NCI-H1930 (cell line): ENCODE measurements at places on chromosomes 13 and 19.
A peak's percentile ranks its signal among the peaks of the same experiment; 100 is the strongest.

GRCh38 chr19:47032171-47032811 is 12.7 kb downstream of the NPAS1 start:
- peak; percentile 52 for DNase-seq

GRCh38 chr19:7595466-7596133 is at the start of gene CAMSAP3:
Gene CAMSAP3 (plus strand): TSS chr19:7595863. CDS start chr19:7596003, 140 bp downstream.
- DNase-seq: peak; percentile 63

- DNase-seq: no peak
These were observed 228.3 kb downstream of the KLF5 start for GRCh38 chr13:73286942-73287620.

- no peak for DNase-seq
These were observed 2.0 kb upstream of the ZDHHC20 start for GRCh38 chr13:21461131-21461530.

DNA sequence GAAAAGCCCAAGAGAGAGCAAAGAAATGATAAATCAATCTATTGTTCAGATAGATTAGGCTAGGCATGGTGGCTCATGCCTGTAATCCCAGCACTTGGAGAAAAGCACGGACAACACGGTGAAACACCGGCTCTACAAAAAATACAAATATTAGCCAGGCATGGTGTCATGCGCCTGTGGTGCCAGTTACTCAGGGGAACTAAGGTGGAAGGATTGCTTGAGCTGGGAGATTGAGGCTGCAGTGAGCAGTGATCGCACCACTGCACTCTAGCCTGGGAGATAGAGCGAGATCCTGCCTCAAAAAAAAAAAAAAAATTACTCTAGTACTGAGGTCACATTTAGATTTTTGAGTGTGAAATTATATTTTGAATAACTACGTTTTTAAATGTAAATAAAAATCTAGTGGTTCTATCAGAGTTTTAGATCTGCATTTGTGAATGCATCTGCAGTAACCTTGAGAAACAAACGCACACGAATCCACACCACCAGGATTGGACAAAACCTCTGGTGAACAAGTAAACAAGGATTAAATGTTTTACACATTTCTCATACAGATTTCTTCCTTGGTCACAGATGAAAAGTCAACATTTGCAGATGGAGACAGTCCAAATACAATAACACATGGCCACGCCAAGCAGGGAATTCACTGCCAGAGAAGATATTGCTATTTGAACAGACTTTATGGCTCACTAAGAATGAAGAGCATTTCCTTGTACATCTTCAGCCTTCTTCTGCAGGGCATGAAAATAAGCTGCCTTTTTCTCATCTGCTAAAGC is 917.6 kb downstream of the PCDH9 start:
- no peak for DNase-seq

GRCh38 chr19:28258829-28259228 is 954.1 kb downstream of the UQCRFS1 start:
- no peak for DNase-seq

- no peak for DNase-seq
These were observed 16.2 kb downstream of the TMTC4 start for GRCh38 chr13:100658363-100658762.

DNA sequence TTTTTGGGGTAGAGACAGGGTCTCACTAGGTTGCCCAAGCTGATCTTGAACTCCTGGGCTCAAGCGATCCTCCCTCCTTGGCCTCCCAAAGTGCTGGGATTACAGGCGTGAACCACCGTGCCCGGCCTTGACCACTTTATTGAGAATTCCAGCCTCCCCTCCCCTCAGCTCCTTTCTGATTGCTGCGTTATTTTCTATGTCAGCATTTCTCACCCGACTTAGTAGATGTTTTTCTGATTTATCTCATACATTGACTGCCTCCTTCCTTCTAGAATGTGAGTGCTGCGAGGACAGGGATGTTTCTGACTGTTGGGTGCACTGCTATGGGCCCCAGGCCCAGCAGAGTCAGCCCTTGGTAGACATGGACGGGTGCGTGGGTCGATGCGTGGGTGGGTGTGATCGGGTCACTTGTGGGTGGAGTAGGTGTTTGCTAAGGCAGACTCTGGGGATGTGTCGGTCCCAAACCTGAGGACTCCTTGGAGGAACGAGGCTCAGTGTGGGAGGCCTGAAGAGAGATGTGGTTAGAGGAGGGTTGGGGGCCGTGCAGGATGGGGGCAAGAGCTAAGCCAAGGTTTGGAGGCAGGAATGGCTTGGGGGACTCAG is 34.2 kb upstream of the NCCRP1 start:
- DNase-seq: no peak

DNA sequence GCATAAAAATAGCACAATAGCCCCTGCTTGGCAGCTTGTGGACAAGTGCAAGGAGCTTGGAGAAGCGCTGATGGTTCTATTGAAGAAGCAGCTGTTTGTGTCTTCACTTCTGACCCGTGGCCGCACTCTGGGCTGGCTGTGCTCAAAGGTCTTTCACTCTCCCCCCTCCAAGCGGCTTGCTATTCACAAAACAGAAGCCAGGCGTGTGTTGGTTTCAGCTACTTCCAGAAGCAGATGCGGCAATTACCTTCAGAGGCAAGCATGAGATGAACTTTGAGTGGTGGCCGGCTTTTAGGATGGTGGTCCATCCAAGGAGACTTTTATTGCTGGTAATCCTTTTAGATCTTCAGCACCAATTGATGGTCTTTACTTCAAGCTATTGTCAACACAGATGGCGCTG is 188.5 kb upstream of the ARGLU1 start:
- no peak for DNase-seq

- no peak for DNase-seq
These were observed 8.5 kb downstream of the ZNF430 start for GRCh38 chr19:21028969-21029268.

DNA sequence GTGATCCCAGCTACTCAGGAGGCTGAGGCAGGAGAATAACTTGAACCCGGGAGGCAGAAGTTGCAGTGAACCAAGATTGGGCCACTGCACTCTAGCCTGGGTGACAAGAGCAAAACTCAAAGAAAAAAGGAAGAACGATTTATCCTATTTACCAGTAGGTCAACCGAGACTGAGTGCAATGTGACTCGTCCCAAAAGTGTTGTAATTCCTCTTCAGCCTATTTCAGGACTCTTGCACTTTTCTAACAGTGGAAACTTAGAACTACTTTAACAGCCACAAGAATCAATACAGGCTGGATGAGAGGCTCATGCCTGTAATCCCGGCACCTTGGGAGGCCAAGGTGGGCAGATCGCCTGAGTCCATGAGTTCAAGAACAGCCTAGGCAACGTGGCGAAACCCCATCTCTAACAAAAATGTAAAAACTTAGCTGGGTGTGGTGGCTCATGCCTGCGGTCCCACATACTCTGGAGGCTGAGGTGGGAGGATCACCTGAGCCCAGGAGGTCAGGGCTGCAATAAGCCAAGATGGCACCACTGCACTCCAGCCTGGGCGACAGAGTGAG is 4.3 kb upstream of the NR1H2 start:
- no peak for DNase-seq

GRCh38 chr13:84263354-84264069 is 381.2 kb upstream of the SLITRK1 start:
- DNase-seq: no peak

DNA sequence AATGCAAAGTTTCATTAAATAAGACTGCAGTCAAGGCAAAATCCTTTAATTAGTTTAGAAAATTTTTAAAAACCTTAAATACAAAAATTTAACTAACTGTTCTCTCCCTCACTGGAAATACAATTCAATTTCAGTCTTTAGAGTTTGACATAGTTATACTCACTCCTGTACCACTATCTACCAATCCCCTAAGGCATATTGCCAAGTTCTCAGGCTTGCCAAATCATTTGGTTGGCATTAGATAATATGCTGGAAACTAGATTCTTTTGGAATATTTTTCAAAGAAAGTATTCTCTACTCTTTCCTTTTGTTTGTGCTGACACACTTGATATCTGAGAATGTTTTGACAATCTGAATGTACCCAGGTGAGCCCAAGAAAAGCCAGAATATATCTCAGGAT is 77.2 kb downstream of the TSC22D1 start:
- no peak for DNase-seq

DNA sequence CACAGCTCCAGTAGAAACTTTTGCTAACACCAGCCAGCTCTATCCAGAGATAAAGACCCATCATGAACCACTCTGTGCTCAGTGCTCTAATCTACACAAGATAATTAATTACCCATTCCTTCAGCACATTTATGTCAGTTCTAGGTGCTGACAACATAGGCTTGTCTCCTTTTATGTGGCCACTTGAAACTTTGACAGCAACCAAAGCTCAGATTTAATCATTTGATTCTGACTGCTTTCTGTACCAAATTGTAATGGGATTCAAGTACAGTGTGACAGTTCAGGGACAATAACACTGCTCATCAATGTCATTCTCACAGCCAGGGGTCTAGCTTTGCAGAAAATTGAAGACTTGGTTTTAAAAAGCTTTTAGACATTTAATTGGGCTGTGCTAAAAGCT is 266.6 kb downstream of the KCTD12 start:
- DNase-seq: no peak

DNA sequence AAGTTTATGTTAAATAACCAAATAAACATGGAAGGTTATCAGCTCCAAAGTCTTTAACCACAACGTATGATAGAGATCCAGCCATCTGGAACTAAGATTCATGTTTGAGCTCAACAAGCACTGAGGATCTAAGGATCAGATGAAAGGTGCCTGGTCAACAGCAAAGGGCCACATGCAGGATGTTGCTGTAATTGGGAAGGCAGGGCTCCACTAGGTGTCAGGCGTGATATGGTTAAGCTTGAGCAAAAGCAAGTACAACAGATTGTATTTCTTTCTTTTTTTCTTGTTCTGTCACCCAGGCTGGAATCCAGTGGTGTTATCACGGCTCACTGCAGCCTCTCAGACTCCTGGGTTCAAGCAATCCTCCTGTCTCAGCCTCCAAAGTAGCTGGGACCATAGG is 12.0 kb downstream of the EBPL start:
- DNase-seq: no peak

DNA sequence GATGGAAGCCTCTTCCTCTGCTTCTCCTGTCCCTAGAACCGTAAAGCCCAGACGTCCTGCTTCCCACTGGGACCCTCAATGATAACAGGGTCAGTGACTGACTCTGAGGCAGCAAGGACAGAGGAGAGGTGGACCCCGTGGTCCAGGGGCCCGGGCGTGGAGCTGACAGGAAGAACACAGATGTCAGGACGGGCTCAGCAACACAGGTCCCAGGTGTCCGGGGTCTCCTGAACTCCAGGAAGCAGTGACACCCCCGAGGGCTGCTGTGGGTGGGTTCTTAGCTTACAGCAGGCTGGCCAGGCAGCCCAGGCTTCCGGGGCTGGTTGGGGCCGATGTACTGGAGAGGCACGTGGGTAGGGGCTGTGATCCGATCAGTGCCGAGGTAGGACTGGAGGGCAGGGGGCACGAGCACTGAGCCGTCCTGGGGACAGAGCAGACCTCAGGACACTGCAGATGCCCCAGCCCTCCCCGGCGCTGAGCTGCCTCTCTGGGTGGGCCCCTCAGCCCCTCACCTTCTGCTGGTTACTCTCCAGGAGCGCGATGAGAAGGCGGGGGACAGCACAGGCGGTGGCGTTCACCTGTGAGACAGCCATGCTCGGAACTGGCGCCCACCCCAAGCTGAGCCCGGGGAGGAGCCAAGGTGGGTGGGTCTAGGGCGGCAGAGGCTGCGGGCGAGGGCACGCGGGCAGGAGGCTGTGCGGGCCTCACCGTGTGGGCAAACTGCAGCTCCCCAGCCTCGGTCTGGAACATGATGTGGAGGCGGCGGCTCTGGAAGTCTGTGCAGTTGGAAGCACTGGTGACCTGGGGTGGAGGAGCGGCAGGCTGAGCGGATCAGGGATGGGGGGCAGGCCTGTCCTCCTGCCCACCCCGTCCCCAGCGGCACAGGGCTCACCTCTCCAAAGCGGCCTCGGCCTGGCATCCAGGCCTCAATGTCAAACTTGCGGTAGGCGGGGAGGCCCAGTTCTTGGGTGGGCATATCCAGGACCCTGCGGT is 3.6 kb upstream of the CCER2 start:
- no peak for DNase-seq

DNA sequence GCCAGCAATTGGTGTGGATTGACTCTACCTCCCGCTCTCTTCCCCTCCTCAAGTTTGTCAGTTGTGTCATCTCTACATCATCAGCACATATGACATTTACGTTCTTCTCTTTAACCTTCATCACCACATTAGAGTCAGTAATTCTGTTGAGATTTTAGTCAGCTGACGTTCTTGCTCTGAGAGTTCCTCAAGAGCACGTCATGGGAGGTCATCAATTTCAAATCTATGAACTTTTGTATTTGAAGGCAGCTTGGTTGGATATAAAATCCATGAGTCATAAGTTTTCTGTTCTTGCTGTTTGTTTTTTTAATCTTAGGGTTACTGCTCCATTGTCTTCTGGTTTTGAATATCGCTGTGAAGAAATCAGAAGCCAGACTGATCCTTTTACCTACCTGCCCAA is 21.8 kb upstream of the ARGLU1 start:
- DNase-seq: no peak

- DNase-seq: no peak
These were observed 103.3 kb downstream of the DLEU7 start for GRCh38 chr13:50740052-50740741.

DNA sequence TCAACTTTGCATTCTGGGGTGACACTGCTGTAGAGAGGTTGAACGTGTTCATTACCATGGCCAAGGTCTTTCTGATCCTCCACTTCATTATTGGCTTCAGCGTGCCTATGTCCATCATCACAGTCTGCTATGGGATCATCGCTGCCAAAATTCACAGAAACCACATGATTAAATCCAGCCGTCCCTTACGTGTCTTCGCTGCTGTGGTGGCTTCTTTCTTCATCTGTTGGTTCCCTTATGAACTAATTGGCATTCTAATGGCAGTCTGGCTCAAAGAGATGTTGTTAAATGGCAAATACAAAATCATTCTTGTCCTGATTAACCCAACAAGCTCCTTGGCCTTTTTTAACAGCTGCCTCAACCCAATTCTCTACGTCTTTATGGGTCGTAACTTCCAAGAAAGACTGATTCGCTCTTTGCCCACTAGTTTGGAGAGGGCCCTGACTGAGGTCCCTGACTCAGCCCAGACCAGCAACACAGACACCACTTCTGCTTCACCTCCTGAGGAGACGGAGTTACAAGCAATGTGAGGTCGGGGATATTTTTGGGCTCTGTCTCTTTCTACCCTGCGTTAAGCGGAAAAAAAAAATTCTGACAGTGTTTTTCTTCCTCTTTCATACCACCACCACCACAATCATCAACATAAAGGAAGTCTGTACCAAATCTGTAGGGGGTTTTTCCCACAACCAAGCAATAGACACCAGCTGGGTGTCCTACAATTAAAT is 29.5 kb downstream of the FPR3 start:
- DNase-seq: no peak
